ENCODE measurements at places on chromosomes 2 and 18. TPM values are rescaled to one million over a fixed set of nuclear protein-coding genes. Genes with fewer than 3 reads are reported as not detected.

Gene CHRNG
- total RNA-seq: not detected

Gene TNFAIP6
- not detected for total RNA-seq

Gene FAHD2A
- 35.5 TPM for total RNA-seq

Gene COMMD1
- total RNA-seq: 26.9 TPM

Gene GPR39
- 0.49 TPM for total RNA-seq

Gene RIT2
- total RNA-seq: not detected

Gene PXDN
- total RNA-seq: 28.9 TPM

Gene ZNF804A
- 4.3 TPM for total RNA-seq

Data from NCI-H460 (cell line).